AG08395 (cell line): ENCODE measurements at places on chromosomes 7 and 10.

GRCh38 chr10:78515873-78516153 lies 482.1 kb downstream of the RPS24 start:
- DNase-seq = no peak

- DNase-seq = no peak
These were observed 36.0 kb downstream of the KCNH2 start for GRCh38 chr7:150942001-150942590.

DNA sequence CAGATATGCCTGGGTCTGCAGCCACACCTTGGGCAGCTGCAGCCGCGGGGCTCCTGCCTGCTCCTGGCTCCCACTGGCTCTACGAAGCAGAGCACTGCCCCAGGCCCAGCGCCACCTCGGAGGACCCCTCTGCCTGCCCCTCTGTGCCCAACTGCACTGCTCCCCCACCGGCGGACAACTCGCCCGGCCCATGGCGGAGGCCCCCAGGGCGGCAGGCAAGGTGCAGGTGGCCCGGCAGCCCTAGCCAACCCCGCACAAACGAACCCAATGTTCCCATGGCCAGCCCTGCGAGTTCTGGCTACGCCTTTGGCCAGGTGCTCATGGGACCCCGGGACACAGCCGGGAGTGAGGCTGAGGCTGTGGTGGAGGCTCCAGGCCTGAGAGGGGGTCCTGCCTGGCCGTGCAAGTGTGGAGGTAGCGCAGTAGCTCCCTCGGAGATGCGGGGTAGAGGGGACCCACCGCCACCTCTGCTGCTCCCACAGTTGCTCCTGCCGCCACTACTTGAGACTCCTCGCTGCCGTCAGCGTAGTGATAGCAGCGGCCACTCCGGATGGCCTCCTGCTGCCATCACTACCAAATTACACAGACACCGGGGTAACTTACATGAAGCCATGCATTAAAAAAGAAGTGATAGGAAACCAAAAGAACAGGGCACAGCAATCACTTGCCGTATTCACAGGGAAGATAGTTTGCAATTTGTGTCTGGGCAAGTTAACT lies 97.3 kb upstream of the SP4 start:
- DNase-seq = no peak

DNA sequence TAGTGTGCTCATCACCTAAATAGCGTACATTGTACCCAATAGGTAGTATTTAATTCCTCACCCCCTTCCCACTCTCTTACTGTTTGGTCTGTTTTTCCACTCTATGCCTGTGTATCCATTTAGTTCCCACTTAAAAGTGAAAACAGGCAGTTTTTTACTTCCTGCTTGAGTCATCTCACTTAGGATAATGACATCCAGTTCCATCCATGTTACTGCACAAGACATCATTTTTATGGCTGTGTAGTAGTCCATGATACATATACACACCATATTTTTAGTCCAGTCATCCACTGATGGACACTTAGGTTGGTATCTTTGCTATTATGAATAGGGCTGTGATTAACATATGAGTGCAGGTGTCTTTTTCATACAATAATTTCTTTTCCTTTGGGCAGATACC lies 10.1 kb downstream of the STK17A start:
- no peak for DNase-seq

GRCh38 chr10:47137311-47137851 lies 162.6 kb upstream of the GDF10 start:
- DNase-seq = peak; percentile 74

DNA sequence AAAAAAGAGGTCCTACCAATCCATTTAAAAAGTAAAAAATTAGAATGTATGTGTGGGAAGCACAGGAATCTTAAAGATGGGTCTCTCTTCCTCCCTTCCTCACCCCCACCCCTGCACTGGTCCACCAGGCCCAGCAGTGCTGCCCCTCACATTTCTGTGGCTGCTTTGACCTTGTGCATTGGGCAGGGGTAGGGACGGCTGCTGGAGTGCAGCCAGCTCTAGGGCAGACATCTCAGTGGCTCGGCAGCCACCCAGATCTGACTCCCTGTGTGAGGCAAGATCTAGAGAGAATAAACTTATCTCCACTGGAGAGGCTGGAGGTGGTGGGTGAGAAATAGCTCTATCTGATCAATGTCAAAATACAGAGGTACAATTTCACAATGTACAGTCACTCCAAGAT lies 6.7 kb downstream of the FAM180A start:
- DNase-seq = no peak

DNA sequence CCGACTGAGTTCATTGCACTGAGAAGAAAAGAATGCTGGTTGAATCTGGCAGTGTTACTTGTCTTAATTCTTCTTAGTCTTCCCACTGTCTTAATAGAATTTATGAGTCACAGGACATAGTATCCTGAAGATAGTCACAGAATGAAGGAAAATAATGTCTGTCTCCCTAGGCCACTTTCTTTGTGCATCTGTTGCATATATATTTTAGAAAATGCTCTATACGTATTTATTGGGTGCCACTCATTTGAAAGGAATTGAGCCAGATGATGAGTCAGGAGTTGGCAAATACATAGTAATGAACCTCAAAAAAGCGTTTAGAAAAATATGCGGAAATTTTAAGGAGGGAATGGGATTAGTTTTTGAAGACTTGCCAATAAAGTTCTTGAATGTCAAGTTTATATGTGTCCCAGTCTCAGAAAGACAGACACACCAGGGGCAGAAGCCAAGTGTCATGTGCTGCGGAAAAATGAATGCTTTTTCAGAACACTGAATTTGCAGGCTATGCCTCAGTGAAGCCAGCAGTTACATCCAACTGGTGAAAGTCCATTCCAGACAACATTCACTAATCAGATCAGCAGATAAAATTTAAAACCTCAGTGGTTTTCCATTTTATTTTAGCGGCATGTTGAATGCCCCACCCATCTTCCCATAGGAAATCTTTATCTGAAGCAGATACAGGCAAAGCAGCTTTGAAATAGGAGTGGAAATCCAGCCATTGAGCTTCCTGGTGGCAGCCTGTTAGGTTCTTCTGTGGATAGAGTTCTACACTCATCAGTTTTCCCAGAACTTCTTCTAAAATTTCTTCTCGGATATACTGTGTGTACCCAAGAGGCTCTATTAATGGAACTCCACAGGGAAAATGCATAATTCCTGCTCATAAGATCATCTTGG lies 308.4 kb downstream of the BICC1 start:
- peak; percentile 38 for DNase-seq

GRCh38 chr7:29562307-29562706 lies 1.3 kb upstream of the PRR15 start:
- no peak for DNase-seq

DNA sequence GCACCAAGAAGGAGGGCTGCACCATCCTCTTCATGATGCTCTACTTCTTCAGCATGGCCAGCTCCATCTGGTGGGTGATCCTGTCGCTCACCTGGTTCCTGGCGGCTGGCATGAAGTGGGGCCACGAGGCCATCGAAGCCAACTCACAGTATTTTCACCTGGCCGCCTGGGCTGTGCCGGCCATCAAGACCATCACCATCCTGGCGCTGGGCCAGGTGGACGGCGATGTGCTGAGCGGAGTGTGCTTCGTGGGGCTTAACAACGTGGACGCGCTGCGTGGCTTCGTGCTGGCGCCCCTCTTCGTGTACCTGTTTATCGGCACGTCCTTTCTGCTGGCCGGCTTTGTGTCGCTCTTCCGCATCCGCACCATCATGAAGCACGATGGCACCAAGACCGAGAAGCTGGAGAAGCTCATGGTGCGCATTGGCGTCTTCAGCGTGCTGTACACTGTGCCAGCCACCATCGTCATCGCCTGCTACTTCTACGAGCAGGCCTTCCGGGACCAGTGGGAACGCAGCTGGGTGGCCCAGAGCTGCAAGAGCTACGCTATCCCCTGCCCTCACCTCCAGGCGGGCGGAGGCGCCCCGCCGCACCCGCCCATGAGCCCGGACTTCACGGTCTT lies 1.9 kb downstream of the FZD1 start:
- no peak for DNase-seq

GRCh38 chr7:143892527-143893300 lies 9.3 kb downstream of the TCAF1 start:
- no peak for DNase-seq

DNA sequence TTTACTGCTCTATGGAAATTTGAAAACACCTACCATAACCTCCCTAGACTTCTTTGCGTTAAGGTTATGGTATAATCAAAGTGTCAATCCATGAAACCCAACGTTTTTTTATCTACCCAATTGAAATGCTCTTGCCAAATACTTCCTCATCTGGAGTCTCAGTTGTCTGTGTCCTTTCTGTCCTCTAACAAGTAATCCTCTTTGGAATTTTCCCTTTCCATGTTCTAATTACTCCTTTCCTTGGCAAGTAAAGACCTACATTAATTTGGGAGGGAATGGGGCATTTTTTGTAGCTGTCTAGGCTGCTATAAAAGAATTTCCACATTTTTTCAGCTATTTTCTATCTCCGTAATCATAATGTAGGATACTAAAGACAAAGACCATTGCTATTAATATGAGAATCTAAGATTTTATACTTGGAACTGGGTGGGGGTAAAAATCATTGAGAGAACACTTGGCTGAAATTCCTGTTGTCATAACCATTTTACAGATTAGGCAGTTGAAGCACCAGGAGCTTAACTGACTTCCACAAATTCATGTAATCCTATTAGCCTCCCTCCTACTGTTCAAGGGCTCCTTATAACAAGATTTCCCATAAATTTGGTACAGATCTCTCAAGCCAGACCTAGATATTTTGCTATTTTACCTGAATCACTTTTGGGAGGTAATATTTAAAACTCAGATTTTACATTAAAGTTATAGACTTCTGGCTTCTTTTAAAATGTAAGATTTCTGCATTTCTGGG lies 1307.6 kb downstream of the XPNPEP1 start:
- no peak for DNase-seq

GRCh38 chr7:93249491-93250148 lies 17.5 kb downstream of the VPS50 start:
- no peak for DNase-seq

GRCh38 chr10:62084451-62084850 lies 183.0 kb downstream of the ARID5B start:
- DNase-seq = no peak

DNA sequence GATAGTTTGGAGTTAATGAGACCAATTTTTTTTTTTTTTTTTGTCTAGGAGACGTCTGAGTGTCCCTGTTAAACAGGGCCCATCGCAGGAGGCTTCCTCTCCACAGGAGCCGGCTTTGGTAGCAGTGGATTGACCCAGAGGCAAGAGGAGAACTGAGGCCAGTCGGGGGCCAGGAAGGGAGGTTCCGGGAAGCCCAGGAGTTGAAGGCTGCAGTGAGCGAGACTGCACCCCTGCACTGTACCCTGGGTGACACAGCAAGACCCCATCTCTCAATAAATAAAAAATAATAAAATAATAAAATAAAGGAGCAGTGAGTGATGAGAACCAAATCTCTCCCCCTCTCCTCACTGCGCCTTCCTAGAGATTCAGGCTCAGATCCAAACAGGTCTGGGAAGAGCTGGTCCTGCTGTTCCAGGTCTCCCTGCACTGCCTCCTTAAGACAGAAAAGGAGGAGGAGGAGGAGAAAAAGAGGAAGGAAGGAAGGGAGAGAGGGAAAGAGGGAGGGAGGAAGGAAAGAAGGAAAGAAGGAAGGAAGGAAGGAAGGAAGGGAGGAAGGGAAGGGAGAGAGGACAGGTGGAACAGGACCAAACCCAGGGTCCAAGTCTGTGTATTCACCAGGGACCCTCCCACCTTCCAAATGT lies 3.5 kb downstream of the MNX1 start:
- DNase-seq = no peak

DNA sequence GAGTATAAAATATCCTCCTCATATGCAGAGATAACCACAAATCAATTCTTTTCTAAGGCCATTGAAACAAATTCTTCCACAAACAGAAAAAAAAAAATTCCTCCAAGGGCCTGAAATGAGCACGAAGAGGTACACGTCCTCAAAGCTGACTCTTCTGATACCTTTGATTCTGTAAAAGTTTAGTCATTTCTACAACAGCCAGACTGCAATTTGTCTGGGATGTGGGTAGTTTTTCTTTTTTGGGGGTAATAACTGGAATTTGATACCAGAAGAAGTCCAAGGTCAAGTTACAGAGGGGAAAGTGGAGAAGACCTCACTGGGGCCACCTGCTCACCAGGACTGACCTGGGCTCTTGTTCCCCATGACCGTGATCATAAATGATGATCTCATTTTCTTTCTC lies 121.8 kb downstream of the AOAH start:
- no peak for DNase-seq

DNA sequence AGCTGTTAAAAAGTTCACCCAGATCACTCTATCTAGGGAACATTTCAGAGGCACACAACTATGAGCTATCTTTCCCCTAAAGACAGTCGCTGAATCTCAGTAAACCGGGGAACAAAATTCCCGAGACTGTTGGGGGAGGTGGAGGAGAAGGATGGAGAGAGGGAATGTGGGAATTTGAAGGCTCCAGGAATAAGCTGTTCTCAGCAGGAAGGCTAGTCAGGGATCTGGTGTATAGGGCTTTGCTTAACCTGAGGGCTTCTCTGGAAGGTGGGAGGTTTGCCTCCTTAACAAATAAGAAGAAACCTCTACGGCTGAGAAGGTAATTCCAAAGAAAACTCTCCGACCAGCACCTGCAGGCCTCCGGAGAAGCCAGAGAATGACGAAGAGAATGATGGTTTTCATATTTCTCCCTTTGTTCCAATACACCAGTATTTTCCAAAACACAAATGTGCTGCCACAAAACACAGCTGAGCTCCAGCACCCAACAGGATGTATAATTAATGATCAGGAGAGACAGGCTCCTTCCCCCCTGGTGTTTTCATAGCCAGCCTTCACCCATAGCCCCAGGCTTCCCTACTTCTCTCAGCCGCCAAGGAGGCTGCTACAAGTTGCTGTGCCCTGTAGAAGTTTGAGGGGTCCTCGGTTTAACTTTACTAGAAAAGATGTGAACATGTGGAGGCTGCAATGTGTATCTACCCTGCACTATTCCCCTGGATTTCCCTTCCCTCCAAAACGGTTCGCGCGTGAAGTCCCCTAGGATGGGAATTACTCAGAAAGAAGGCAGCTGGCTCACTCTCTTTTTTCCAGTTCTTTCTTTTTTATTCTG lies 2.0 kb downstream of the KCNMA1 start:
- DNase-seq = no peak

- DNase-seq = peak; percentile 37
These were observed 179.6 kb downstream of the CELF2 start for GRCh38 chr10:11197266-11197712.

DNA sequence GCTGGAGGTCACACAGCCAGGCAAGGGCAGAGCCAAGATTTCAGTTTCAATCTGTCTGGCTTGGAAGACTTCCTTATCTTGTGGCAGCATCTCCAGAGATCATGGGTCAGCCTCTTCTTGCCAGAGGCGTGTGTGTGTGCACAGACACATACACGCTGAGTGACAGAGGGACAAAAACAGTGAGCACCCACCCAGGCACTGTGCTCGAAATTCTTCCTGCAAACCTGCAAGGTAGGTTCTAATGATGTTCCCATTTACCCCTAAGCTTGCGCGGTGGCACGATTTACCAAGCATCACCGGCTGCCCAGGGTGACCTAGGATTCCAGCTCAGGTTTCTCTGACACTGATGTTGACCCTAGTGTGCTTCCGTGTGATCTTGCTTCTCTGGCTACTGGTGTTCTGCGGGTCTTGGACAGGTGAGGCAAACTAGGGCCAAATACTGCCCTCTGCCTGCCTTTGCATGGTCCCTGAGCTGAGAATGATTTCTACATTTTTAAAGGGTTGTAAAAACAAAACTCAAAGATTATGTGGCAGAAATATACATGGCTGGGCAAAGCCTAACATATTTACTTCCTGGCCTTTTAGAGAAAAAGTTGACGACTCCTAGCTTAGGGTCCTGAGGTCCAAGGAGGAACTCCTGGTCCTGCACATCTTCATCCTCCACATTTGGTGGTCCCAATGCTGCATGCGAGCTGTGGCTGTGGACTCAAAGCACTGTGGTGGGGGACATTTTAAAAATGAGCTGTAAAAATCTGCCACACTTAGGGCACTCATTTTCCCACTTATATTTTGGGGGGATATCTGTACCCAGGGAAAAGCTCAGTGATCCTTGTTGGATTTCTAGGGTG lies 268.5 kb downstream of the RPS24 start:
- no peak for DNase-seq
